ENCODE measurements at places on chromosomes 13 and 19.
A peak's percentile ranks its signal among the peaks of the same experiment; 100 is the strongest.

- DNase-seq = no peak
These were observed 9.9 kb downstream of the GPR183 start for GRCh38 chr13:99297331-99297730.

GRCh38 chr13:23644527-23645138 is 74.4 kb downstream of the TNFRSF19 start:
- DNase-seq = no peak

GRCh38 chr19:16371540-16371986 is 46.9 kb downstream of the KLF2 start:
- peak; percentile 90 for DNase-seq

DNA sequence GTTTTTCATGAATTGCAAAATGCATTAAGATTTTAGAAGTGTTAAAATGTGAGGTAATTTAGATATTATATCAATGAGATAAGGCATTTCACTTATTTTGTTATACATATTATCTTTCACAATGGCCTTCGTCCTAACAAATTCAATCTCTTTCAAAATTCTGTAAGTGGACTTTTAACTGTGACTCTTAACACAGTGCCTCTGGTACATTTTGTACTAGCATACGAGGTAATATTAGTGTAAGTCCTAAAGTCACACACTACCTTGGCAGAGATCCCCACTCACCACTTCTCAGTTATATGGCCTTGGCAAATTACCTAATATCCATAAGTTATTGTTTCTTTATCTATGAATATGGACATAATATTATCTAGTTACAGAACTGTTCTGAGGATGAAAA is 101.3 kb upstream of the SLITRK6 start:
- DNase-seq = no peak

- DNase-seq = no peak
These were observed 1942.7 kb downstream of the PCDH9 start for GRCh38 chr13:65287405-65287804.

DNA sequence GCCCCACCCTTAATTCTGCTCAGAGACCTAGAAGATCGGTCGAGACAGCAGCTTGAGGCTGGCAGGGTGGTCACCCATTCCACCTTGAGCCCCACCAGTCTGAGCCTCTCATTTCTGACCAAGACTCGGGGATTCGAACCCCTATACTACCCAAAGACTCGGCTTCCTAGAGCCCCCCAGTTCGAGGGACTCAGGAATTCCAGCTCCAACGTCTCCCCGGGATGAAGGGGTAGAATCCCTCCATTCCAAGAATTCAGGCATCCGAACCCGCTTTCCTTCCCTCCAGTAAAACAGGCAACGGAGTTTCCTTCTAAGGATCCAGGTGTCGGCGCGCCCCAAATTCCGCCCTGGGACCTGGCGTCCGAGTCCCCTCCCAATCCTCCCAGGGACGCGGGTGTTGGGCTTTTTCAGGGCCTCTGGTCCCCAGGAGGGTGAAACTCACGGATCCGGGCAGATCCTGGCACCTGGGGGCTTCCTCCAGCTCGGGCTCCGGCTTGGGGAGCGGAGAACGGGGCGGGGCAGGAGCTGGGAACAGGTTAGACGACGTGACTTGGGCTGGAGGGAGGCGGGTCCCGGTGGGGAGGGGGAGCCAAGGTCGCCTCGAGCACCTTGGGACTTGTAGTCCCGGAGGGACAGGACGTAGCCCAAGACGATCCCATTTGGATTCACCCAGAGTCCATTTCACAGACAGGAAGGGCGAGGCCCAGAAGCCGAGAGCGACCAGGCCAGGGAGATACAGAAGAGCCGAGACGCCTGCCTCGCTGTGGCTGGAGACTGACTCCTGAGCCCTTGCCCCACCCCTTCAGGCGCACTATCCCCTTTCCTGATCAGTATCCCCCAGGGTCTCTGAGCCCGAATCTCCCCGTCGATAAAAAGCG is at the start of gene PPP1R13L:
TSS of gene PPP1R13L (minus strand) at position 513 of the 878 bp plus-strand sequence. CDS start 6,751 bp downstream, outside the sequence.
- peak; percentile 88 for DNase-seq

GRCh38 chr13:106484537-106485193 is 50.8 kb downstream of the EFNB2 start:
- no peak for DNase-seq

DNA sequence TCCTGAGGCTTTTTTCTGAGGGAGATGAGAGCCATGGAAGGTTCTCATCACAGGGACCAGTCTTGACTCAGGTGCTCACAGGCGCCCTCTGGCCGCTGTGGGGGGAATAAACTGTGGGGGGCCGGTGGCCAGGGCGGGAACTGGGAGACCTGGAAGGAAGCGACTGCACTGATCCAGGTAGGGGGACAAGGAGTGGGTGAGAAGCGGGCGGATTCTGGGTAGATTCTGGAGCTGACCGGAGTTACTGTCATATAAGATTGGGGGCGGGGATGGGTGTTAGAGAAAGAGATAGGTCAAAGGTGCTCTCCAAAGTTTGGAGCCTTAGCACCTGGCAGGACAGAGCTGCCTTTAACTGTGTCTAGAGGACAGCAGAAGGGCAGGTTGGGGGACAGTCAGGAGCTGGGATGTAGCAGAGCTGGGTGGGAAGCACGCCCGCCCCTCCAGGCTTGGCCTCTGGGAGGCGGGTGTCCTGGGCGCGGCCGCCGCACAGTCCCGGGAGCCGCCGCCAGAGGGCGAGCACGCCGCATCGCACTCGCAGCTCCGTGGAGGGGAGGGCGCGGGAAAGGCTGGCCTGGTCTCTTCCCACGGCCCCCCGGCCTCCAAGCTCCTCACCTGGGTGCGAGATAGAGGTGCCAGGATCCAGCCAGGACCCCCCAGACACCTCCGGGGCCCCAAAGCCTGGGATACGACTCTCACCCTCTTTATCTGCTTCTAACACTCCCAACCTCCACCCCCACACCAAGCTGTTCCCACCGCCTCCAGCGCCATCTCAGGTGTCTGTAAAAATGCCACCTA is 4.2 kb upstream of the DAND5 start:
- peak; percentile 92 for DNase-seq

- no peak for DNase-seq
These were observed 4.2 kb upstream of the ISYNA1 start for GRCh38 chr19:18441804-18442788.

GRCh38 chr19:41427647-41428480 is 690 bp upstream of the B3GNT8 start:
- peak; percentile 84 for DNase-seq

- DNase-seq = no peak
These were observed 6.5 kb upstream of the SSBP4 start for GRCh38 chr19:18412610-18413239.

GRCh38 chr19:45981350-45981749 is 7.7 kb upstream of the NOVA2 start:
- DNase-seq = no peak

GRCh38 chr13:112105892-112106291 is 38.9 kb downstream of the SOX1 start:
- DNase-seq = no peak

GRCh38 chr19:56885173-56885985 is 44.9 kb upstream of the PEG3 start:
- no peak for DNase-seq

GRCh38 chr13:36965767-36966166 is 33.4 kb downstream of the ALG5 start:
- DNase-seq = no peak

DNA sequence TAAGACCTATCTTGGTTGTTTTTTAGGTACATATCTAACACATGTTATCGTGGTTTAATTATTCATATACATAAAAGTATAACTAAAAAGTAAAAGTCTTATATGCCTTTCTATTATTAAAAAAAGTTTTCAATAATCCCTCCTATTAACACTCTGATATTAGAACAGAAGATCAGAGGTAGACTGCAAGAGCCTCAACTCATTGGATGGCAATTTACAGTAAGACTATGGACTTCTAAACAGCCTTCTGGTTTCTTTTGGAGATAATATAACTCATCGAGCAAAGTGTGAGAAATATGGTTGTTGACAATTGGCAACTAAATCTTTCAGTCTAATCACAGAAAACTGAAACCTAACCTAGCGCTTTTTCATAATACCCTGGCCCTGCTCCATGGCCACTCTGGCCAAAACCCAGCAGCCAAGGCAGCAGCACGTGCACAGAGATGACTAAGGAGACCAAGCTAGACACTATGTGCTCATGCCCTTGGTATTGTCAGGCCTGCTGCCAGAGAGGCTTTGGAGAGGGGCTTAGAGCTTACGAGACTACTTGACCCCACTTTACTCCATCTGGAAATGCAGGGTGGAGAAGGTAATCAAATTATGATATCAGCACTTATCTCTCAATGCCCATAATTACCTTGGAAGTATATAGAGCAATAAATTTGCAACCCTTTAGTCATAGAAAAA is 40.6 kb upstream of the EEF1AKMT1 start:
- peak; percentile 86 for DNase-seq

DNA sequence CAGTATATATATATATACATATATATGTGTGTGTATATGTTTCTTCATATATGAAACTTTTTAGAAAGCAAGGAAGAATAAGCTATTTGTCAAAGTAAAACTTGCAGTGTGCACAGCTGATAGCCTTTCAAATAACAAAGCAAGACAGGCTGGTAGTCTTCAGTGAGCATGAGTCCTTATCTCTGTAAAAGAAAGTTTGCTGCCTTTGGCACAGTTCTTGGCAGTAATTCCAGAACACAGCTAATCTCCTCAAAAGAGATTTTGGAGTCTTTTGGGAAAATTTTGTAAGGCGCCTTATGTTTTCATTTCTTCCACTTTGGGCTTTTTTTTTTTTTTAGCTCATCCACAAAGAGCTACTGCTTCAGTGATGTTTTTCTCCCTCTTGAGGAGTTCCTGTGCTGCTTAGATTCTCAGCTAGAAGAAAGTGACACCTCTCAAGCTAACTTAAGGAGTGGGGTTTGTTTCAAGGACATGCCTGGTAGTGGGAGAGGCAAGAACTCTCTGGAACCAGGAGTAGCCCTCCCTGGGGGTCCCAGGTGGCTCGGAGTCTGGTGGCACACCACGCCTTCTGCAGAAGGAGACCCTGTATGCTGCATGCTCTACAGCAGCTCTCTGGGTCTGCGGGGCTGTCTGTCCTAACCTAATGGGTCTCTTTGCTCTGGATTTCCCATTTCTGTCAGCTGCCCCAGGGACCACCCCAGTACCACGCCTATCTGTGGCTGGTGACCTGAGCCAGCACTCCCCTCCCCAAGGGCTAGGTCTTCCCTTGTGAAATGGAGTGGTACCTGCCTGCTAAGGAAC is 58.8 kb downstream of the TNFRSF19 start:
- peak; percentile 64 for DNase-seq

All from Right ventricle myocardium inferior (tissue), 1 donor.